ENCODE measurements at places on chromosomes 16 and 17. TPM values are rescaled to one million over a fixed set of nuclear protein-coding genes. Genes with fewer than 3 reads are reported as not detected.

DNA sequence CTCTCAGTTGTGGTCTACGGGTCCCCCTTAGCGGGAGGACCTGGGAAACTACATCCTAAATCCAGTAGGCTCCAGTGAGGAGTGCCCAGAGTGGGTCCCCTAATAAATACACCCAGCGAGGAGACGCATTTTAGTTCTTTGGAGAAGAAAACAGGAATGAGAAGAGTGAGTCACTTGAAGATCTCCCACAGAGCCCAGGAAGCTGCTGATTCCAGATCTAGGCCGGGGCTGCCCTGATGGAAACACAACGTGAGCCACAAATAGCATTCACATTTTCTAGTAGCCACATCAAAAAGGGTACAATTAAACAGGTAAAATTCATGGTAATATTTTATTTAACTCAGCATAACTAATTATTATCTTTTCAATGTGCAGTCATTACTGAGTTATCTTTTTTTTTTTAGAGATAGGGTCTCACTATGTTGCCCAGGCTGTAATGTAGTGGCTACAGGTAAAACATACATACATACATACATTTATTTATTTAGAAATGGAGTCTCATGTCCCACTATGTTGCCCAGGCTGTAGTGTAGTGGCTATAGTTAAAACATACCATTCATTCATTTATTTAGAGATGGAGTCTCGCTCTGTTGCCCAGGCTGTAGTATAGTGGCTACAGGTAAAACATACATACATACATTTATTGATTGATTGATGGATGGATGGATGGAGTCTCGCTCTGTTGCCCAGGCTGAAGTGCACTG is 21.5 kb downstream of the FBXO31 start:
- DNase-seq, result no peak

NXPH3 gene
- 0.10 TPM for total RNA-seq

GRCh38 chr17:5630434-5630833 is 46.1 kb upstream of the NLRP1 start:
- no peak for DNase-seq

- no peak for DNase-seq
Observed at GRCh38 chr16:86914876-86915717, 336.7 kb downstream of the FOXL1 start.

DNA sequence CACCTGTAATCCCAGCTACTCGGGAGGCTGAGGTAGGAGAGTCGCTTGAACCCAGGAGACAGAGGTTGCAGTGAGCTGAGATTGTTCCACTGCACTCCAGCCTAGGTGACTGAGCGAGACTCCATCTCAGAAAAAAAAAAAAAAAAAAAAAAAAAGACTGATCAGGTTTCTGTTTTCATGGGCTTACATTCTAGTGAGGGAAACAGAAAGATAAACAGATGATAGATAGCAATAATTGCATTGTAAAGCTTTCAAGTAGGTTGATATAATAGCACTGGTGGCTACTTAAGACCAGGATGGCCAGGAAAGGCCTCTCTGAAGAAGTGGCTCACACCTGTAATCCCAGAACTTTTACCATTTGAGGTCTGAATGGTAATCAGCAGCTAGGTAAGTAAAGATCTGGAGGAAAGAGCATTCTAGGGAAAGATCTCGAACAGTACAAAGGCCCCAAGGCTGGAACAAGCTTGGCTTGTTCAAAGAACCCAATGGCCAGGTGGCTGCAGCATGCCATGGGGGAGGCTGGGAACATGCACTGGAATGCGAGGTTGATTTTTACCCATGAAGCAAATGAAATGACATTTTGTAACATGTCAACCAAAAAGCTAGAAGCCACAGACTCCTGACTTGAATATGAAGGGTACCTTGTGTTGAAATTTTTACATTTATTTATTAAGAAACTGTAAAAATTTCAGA is 108.3 kb upstream of the DHX40 start:
- no peak for DNase-seq

- DNase-seq, result peak; percentile 98
Observed at GRCh38 chr17:68019675-68020408, 15.7 kb upstream of the KPNA2 start.

DNA sequence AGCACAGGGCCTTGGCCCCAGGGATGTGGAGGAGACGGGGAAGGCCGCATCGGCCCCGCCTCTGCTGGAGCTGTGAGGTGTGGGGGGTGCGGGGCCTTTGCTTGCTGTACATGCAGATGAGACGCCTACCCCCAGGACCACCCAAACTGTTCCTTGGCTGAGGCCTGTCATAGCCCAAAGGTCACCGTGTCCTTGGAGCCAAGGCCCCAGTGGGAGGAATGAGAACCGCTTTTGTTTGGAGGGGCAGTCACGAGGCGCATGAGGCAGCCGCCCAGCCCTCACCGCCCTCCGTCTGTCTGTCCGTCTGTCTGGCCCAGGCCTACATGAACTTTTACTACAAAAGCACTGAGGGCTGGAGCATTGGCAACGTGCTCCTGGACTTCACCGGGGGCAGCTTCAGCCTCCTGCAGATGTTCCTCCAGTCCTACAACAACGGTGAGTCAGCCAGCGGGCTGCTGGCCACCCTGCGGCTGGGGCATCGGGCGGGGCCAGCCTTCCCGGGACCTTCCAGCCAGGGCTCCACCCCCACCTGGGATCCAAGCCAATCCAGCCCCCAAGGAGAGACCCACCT is 8.8 kb downstream of the TAX1BP3 start:
- no peak for DNase-seq

KRTAP9-8 gene
- total RNA-seq, result not detected

CHAD gene
- total RNA-seq, result not detected

- DNase-seq, result peak; percentile 83
Observed at GRCh38 chr17:48456589-48456988, 26.6 kb upstream of the SKAP1 start.

- DNase-seq, result no peak
Observed at GRCh38 chr16:48064971-48065370, 90.8 kb downstream of the ABCC12 start.

C16orf46 gene
- total RNA-seq, result 1.7 TPM

DNA sequence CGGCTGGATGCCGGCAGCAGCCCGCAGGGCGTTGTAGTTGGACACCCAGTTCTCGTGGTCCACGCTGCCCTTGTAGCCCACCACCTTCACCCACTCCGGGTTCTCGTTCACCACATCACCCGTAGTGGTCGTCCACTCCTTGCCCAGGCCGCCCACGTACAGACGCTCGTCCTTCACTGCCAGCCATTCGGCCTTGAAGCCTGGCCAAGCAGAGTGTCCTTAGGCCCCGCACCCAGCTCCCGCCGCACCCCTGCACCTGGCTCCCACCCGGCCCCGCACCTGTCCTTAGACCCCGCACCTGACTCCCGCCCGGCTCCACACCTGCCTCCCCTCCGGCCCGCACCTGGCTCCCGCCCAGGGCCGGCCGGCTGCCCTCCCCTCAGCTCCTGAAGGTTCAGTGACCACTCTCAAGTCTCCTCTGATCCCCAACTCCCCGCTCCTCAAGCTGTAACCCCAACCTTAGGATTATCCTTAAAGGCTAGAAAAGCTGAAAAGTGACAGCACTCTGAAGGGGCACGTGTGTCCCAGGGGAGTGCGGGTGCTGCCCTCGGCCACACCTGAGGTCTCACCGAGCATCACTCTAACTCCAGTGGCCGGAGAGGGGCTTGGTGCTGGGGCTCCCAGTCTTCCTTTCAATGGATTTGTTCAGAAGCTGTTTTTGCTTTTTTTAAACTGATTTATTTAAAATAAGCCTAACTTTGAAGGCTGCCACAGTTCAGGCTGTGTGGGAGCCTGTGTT is 14.4 kb downstream of the CANT1 start:
- DNase-seq, result no peak

DNA sequence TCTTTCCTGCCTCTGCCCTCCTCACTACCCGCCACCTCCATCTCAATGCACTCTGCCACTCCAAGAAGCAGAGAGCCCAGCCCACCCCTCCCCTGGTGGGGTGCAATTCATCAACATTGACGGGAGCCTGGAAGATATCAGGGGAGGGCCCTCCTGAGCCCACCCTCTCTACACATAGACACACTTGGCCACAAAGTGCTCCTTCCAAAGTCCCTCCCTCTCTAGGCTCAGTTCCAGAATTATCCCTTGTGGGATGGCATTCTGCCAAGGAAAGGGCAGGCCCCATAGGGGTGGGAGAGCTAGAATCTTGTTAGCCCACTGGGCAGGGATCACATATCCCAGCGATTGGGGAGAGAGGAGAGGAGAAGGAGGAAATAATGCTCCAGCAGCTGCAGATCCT is 66.2 kb downstream of the TMEM132E start:
- no peak for DNase-seq

All from HCT116 (cell line).